ENCODE measurements at places on chromosomes 2 and 18. TPM values are rescaled to one million over a fixed set of nuclear protein-coding genes. Genes with fewer than 3 reads are reported as not detected.

The CRYGD gene
- total RNA-seq, result not detected

The PTPN18 gene
- 15.9 TPM for total RNA-seq

The SCYGR4 gene
- not detected for total RNA-seq

The UGT1A10 gene
- total RNA-seq, result not detected

The IGFBP5 gene
- total RNA-seq, result 51.7 TPM

The SNORC gene
- total RNA-seq, result 2.5 TPM

The DSG1 gene
- total RNA-seq, result not detected

The DRC1 gene
- 0.13 TPM for total RNA-seq

GRCh38 chr2:172038604-172039003 is 38.9 kb downstream of the METAP1D start:
- DNase-seq, result no peak

- DNase-seq, result no peak
Observed at GRCh38 chr2:147862859-147863516, 18.2 kb downstream of the ACVR2A start.

DNA sequence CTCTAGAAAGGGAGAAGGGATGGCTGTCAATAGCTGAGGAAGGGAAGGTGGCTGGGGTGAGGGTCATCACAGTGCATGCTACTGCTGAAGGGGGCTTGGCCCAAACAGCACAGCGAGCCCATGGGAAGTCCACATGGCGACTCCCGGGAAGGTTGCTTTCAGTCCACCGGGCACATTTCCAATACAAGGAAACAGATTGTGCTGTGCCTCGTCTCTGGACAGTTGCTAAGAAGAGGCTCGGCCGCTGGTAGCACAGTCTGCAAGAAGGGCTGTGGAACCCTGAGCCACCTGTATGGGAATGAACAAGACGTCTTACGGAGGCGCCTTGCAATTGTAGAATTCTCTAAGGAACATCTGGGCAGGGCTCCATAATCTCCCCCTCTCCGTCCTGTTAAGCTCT is 123.1 kb downstream of the CELF4 start:
- DNase-seq, result no peak

GRCh38 chr2:10910625-10911024 is 1.1 kb upstream of the KCNF1 start:
- no peak for DNase-seq

DNA sequence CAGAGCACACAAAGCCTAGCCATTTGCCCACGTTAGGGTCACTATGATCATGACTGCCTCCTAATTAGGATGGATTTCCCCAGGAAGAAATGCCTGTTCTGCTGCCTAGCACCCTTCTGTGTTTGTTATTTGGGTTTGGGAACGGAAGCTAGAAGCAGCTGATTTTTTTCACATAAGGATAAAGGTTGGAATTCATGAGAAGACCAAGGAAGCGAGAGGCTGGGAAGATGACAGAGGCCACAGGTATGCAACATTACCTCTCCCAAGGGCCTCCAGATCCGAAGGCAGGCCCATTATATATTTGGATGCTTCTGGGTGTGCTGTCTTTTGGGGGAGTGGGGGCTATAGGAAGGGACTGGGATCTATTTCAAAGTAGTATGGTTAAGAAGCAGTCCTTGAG is 204.7 kb downstream of the FBXO15 start:
- DNase-seq, result no peak

- no peak for DNase-seq
Observed at GRCh38 chr2:68857202-68857845, 13.9 kb downstream of the BMP10 start.

- DNase-seq, result no peak
Observed at GRCh38 chr2:197196541-197197180, 113.9 kb downstream of the ANKRD44 start.

DNA sequence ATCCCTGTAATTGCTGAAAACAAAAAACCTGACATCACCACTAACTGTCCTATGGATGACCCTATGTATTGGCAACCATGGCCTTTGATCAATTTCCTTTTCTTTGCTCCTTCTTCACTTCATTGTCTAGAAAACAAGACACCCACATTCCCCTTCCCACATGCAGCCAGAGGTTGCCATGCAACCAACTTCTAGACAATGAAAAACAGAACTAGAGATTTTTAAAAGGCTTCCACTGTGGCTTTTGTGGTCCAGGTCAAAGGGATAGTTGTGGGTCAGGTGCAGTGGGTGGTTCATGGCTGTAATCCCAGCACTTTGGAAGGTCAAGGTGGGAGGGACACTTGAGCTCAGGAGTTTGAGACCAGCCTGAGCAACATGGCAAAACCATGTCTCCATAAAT is 139.3 kb upstream of the DOK6 start:
- DNase-seq, result no peak

GRCh38 chr2:46852598-46852997 is 63.0 kb downstream of the MCFD2 start:
- DNase-seq, result no peak

DNA sequence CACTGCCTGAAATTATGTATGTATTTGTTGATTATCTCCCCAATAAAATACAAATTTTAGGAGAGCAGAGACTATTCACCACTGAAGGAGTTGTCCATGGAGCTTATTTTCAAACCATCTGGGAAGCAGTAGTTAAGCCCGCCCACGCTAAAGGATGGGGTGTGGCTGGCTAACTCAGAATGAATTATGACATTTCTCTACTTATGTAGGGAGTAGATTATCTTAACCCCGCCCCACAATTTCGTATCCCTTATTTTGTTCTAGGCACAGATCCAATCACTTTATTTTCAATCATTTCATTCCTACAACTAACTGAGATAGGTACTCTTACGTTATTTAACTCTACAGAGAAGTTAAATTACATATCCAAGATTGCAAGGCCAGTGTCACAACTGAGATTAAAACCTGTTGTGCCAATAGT is 1.4 kb upstream of the LAPTM4A start:
- no peak for DNase-seq

- DNase-seq, result no peak
Observed at GRCh38 chr2:207630491-207630890, 5.3 kb upstream of the METTL21A start.

DNA sequence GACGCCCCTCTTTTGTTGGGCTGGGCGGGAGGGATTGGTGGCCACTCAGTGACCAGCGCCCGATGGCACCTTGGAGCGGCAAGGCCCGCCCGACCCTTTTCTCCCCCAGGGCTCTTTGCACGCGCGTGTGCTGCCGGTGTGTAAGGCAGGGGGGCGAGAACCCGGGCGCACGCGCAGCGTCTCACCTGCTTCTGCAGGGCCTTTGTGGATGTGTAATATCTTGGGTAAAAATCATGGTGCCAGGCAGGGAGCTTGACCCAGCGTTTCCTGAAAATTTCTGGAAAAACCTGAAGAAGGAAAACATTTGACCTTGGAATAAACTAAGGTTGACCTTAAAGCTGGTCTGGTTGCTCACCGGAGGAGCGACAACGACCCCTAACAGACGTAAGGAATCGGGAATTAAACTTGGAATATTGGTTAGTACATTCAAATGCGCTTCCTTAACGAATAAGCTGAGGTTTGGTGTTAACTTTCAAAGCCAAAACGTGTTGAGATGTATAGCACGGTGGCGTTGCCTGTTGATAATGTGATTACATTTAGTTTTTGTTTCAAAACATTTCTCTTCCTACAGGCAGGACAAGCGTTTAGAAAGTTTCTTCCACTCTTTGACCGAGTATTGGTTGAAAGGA is 438 bp downstream of the HSPE1 start:
- no peak for DNase-seq

Measured in kidney epithelial cell (primary cell).